ENCODE measurements at places on chromosomes 4 and X.

DNA sequence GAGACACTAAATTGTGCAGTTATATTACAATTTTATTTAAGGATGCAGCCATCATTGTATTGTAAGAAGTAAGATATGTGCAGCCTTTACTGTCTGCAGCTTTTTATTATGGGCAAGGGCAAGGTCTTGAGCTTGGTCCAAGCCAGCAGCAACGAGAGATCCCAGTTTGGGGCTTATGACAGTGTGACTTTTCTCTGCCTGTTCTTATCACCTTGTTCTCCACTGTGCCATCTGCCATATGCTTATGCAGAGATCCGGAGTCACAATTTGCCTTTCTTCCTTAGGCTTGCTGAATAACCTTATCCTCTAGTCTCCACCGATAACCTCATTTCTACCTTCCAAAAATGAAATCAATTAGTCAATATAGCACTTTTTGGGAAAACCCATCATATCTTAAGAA is 30.4 kb downstream of the MAPK10 start:
- no peak for DNase-seq

DNA sequence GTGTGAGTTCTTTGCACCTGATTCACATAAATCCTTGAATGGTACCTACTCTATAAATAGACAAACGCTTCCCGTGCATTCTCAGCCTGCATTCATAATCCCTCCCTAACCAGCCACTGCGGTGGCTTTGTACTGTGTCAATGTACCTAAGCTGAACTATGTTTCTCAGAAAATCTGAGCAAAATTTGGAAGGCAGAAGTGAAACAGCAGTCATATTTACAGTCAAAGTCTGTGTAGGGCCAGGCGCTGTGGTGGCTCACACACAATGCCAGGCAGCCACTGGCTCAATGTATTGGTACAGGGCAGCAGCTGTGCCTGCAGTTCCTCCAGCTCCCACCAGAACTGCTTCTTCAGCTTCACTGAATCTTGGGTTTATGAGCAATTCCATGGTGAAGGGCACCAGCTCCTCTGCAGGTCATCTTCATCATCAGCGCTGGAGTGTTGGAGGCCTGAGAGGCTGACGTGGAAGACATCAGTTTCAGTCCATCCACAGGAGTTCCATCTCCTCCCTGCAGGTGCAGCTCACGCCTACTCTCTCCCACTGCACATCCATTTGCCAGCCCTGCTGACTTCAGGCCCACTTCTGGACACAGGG is 32.3 kb upstream of the IRF2 start:
- DNase-seq = no peak

- DNase-seq = no peak
These were observed 276.1 kb downstream of the BCOR start for GRCh38 chrX:39821709-39822095.

- no peak for DNase-seq
These were observed 147.7 kb upstream of the MAGEB2 start for GRCh38 chrX:30067677-30068076.

GRCh38 chr4:10730590-10730989 is 46.0 kb upstream of the CLNK start:
- no peak for DNase-seq

DNA sequence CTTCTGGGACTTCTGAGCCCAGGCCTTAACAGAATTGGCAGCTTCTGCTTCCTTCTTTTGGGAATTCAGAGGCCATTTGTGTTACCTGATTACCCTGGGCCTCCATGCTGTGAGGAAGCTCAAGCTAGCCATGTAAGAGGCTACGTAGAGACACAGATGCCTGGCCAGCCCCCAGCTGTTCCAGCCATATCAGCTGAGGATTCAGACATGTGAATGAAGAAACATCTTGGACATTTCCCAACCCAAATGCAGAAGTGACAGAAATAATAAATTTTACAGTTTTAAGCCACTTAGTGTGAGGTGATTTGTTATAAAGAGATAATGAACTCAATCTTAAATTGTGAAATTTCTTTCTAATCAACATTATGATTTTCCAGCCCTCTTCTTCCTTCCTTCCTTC is 18.7 kb upstream of the ZNF827 start:
- DNase-seq = no peak

DNA sequence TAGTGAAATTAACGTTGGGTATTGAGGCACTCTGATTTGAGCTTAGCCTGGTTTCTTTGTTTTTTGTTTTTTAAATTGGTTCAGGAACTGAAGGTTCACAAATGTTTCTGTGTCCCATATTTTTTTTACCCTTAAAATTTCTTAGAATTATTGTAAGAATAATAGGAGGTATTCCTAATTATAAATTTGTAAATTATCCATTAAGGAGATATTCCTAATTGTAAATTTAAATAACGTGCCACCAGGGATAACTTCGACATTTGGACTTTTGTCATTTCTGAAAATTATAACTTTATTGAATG is 1.2 kb downstream of the WWC2 start:
- DNase-seq = no peak

DNA sequence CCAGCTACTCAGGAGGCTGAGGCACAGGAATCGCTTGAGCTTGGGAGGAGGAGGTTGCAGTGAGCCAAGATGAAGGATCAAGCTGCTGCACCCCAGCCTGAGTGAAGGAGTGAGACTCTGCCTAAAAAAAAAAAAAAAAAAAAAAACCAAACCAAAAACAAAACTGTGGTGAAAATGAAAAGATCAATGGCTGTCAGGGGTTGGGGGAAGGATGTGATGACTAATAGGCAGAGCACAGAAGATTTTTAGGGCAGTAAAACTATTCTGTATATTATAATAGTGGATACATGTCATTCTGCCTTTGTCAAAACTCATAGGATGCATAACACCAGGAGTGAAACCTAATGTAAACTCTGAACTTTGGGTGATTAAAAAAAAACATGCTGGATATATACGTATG is 69.9 kb upstream of the ELOVL6 start:
- no peak for DNase-seq

- no peak for DNase-seq
These were observed 250.4 kb downstream of the PTTG2 start for GRCh38 chr4:38210396-38211114.

GRCh38 chr4:158411269-158411668 is 110.4 kb upstream of the RXFP1 start:
- DNase-seq = no peak

DNA sequence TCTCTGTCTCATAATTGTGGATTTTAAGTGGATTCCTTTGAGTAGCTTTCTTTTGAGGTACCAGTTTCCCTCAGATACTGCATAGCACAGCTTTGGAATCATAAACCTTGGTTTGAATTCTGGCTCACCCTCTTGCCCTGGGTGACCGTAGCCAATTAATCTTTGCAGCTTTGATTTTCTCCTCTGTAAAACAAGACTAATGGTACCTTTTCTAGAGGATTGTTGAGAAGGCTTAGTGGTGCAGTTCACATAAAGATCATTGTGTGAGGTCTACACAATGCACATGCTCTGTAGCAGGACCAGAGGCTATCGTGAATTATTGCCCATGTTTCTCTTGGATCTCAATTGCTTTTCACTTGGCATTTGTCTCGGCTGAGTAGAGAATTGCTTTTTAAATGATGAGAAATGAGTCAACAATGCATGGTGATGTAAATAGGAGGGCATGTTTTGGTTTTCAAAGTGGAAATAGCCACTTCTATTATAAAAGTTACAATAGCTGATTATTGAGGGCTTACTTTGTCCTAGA is 47.9 kb downstream of the TMEM131L start:
- no peak for DNase-seq

GRCh38 chr4:96736352-96736889 is 896.5 kb downstream of the PDHA2 start:
- no peak for DNase-seq

GRCh38 chr4:111115881-111116280 is 493.0 kb upstream of the PITX2 start:
- no peak for DNase-seq

DNA sequence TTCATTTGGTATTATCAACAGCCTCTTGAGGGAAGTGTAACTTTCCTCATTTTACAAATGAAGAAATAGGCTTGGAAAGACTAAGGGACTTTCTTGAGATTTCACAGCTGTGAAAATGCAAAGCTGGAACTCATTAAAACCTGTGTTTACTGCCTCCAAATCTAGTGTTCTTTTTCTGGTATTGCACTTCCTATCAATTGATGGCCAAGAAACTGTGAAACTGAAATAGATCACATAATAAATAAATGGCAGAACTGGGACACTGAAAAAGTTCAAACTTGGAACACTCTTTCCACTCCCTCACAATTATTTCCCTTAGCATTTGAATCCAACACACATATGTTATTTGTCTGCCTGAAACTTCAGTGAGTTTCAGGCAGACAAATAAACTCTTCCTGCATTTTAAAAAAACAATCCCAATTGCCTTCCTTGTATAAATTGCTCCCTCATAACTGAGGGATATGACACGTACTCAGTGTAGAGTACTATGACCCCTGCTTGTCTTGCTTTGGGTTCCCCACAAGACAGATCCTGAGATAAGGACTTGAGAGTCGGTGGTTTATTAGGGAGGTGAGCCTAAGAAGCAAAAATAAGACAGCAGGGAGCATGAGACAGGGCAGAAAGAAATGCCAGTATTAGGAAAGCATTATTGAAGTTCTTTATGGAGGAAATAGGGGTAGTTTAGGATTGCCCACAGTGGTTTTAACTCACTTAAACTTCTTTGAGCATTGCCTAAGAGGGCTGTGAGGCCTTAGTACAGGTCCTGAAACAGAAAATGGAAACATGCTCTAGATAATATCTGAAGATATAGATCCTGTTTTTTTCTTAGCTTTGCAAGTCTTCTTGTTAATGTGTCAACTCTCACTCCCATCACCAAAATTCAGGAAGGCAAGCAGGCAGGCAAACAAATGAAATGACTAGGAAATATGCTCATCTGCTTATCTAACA is 33.9 kb downstream of the RTL3 start:
- peak; percentile 3 for DNase-seq

GRCh38 chr4:165560941-165561340 is 182.1 kb downstream of the CPE start:
- no peak for DNase-seq

DNA sequence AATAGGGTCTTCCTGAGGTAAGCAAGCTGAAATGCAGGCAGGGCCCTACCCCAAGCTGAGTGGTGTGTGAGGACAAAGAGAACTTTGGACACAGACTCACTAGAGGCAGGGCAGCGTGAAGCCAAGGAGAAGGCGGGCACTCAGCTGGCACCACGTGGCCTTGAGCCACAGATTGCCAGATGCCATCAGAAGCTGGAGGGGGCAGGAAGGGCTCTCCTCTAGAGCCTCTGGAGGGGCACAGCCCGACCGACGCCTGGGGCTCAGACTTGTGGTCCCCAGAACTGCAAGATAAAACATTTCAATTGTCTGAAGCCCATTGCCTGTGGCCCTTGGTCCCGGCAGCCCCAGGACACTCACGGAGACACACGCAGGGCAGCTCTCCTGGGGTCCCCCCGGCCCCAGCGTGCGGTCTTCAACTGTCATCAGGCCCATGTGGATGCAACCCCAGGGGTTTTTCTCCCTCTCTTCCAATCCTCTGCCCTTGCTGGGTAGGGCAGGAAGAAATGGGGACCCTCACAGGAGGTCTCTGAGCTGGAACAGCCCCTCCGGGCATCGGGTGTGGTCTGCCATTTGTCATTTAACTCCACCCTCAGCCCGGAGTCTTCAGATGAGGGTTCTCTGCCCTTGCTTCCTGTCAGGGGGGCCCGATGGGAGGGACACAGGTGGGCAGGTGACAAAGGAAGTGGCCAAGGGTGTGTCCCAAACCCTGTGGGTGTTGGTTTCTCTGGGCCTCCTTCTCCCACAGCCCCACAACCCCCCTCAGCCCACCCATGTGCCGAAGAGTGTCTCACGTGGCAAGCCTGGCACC is 22.2 kb downstream of the HMX1 start:
- DNase-seq = no peak

GRCh38 chr4:86092684-86093083 is 267.2 kb downstream of the MAPK10 start:
- DNase-seq = no peak

DNA sequence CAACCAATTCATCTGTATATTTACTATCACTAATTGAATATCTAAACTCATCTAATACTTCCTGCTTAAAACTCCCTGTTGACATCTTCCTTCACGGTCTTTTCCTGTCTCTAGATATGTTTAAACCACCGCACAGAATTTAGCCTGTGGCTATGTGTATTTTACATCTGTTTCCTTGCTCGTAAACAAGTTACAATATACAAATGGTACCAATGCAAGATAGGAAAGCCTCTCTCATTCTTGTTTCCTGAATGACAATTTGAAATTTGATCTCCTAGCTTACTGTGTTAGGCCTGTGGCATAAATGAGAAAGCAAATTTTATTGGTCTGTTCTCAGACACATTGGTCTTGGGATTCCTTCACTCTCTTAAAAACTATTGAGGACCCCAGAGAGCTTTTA is 89.7 kb upstream of the PCDH7 start:
- no peak for DNase-seq

DNA sequence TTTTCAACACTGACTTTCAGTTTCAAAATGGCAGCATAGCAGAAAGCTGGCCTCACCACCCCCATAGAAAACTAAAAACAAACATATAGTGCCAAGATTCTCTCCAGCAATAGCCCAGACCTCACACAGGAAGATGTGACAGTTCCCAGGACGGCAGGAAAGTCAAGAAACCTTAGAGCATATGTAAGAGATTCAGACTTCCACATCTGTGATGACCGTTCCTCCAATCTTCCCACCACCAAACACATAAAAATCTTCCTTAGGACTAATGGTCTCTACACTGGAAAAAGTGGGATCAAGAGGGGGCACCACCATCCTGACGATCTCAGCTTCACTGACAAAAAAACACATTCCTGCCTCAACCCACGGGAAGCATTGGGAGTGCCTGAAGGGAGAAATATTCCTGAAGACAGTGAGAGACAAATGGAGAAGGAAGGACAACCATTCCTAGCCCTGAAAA is 134.1 kb upstream of the CPXCR1 start:
- DNase-seq = no peak

DNA sequence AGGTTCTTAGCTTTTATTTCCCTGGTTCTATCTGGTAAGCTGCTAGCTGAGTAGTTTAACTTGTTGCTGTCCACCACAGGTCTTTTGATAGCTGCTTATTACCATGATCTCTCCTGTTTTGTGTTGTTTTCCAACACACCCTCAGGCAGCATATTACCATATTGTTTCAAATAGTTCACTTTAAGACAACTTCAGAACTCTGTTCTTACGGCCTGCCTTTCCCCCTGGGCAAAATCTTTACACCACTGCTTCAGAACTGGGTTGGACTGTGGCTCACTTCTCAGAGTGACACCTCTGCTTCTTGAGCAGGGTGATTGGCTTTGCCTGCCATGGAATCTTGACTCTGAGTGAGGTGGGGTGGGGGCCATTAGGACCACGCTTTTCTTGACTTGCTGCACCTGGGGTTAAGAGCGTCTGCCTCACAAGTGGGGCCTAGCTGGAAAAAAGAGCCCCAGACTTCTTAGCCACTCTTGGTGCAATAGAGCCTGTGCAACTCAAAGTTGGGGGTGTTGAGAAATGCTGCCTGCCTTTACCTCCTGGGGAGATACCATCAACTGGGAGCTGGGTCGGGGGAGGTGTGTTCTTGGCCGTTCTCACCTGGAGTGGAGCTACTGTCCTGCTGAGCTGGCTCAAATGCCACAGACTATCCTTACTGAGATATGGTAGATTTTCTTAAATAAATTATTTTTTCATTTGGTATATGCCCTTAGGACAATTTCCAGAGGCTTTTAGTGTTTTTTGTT is 23.4 kb downstream of the USP9X start:
- no peak for DNase-seq

- no peak for DNase-seq
These were observed 1697.0 kb downstream of the PCDH7 start for GRCh38 chr4:32417113-32417704.

GRCh38 chr4:121192480-121192879 is 28.4 kb upstream of the TNIP3 start:
- DNase-seq = no peak

- DNase-seq = no peak
These were observed 881.8 kb upstream of the GRID2 start for GRCh38 chr4:91422011-91422410.
